ENCODE measurements at places on chromosomes 4 and X.

DNA sequence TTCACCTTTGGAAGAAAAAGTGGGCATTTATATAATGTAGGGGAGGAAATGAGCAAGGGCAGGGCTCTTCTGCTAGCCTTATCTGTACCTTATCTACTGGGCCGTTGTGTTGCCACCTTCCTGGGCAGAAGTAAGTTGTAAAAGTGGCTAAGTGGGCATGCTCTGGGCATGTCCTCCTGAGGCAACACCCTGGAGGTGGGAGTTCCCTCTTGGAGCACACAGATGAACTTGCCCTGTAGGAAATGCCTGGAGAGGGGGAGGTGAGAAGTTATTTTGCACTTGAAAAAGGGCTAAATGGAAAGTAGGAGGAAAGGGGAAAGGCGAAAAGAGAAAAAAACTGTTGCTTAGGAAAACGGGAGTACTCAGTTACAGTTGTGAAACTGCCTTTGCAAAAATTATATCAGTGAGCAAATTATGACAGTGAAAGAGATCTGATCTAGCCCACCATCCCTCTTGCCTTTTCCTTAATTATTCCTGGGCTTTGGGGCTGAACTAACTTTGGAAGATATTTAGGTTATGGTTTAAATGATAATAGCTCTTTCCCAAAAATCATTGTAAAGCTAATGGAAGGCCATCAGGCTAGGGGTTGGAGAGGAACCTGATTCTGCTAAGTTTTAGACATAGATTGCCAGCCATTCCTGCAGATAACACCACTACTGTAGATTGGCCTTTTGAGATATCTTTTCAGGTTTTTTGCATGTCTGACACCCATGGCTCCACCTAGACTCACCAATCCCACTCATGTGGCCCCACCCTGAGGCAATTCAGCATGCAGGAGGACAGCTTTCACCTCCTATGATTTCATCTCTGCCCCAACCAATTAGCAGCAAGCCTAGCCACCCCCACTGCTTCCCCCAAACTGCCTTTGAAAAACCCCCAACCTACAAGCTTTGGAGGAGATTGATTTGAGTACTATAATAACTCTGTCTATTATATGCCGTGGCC, 20.5 kb upstream of the ZNF81 start:
- DNase-seq, result no peak

DNA sequence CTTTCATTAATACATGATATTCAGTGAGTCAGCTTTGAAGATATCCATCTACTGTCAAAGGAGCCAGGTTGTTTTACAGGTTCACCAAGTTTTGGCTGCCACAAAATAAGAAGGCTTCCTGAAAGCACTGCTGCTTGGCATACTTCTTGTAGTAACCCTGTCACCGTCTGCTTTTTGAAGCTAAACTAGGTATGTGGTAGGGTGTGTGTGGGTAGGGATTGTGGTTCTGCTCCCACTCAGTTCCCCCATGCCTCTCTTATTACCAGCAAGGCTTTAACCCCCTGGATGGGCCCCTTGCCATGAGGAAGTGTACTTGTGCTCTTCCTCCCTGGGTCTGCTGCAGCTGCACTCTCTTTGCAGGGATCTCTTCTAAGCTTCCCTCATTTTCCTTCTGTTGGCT, 191.2 kb downstream of the BANK1 start:
- no peak for DNase-seq

DNA sequence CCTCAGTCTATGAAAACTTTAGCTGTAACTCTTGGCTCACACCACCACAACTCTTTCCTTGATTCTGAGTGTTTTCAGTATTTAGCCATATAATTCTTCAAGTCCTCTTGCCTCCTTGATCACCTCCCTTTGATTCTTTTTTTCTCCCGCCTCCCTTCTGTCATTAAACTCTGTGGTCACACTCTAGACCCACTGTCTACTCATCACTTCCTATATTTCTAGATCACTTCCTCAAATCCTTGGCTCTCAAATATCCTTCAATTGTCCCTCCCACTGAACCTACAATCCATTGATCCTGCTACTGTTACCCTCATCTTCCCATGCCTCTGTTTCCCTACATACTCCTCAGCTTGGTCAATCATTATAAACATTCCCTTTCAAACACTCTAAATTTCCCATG, 12.4 kb upstream of the CXXC4 start:
- no peak for DNase-seq

- DNase-seq, result no peak
Observed at GRCh38 chrX:131735127-131735526, 191.3 kb downstream of the OR13H1 start.

DNA sequence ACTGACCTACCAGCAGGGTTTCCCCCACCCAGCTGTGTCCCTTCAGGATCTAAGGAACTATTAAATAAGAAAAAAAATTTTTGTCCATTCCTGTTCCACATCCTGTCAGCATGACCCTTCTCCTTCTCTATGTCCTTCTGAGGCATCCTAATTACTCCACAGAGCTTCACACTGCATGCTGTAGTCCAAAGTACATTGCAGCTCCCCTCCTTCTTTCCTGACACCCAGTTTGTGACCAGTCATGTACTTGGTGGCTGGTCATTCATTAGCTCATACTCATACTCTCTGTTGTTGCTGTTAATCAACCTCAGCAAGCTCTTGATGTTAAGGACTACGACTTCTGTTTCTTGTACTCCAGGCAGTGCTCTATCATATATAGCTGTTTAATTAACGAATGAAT, 2.4 kb upstream of the EGF start:
- no peak for DNase-seq

GRCh38 chr4:79756140-79756895, 316.7 kb downstream of the ANTXR2 start:
- DNase-seq, result no peak
